Natural killer cell treated with Interleukin-12 subunit alpha and Interleukin-12 subunit beta and Interleukin-15 and Interleukin-18, amount 100 ng/mL, for 72 hours (primary cell): ENCODE measurements at places on chromosomes 7 and 10.

DNA sequence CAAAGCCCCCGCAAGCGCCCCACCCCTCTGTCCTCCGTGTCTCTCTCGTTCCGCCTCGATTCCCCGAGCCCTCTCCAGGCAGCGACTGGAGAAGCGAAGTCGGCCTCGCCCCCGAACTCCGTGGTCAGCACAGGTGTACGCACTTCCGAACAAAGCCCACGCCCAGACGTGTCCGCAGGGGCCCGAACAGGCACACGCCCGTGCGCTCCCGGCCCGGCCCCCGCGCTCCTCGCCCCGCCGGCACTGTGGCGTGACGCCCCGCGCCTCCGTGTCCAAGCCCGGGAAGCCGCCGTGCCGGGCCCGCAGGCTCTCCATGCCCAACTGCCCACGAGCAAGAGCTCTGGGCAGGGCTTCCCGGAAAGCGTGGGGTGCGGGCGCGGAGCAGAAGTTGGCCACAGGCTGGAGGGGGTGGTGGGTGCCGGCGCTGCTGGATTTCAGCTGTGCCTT is 662 bp downstream of the NRCAM start:
- no peak for DNase-seq

GRCh38 chr10:73874267-73875138 is at the start of gene CAMK2G:
TSS of gene CAMK2G (minus strand) at chr10:73874555. CDS start at chr10:73874461, 94 bp downstream.
- DNase-seq, result peak; percentile 86

GRCh38 chr10:33570495-33570894 is 236.0 kb upstream of the NRP1 start:
- DNase-seq, result no peak

DNA sequence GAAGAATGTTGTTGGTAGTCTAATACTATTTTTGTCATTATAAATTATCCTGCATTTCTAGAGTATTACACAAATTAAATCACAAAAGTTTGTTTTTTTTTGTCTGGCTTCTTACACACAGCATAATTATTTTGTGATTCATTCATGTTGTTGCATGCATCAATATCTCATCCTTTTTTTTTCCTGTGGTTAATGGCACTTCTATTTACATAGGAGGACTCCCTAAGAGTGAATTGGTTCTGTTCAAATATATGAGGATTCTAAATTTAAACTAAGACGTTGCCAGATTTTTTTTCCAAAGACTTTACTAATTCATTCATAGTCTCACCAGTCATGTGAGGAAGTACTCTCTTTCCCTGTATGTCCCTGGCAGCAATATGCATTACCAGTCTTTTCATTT is 303.3 kb downstream of the GPR37 start:
- no peak for DNase-seq

DNA sequence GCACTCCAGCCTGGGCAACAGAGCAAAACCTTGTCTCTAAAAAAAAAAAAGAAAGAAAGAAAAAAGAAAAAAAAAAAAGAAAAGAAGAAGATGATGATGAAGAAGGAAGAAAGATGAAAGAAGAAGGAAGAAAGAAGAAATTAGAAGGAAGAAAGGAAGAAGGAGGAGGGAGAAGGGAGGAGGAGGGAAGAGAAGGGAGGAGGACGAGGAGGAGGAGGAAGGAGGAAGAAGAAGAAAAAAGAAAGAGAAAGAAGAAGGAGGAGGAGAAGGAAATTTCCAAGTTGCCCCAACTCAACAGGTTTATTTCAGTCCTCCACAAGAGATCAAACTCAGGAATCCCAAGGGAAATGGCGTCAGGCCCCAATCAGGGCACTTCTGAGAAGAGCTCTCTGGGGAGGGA is 115.7 kb downstream of the ABLIM1 start:
- no peak for DNase-seq

DNA sequence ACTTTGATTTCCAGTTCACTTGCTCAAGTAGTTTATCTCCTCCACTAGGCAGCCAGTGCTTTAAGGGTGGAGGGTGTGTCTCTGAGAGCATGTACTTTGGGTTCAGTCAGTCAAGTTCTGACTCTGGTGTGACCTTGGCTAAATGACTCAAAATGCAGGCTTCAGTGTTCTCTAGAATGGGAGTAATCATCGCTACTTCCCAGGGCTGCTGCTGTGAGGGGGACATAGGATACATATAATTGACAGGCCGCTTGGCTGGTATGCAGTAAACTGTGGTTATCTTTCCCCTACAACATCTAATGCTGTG is 3.5 kb downstream of the PTPRE start:
- DNase-seq, result no peak

DNA sequence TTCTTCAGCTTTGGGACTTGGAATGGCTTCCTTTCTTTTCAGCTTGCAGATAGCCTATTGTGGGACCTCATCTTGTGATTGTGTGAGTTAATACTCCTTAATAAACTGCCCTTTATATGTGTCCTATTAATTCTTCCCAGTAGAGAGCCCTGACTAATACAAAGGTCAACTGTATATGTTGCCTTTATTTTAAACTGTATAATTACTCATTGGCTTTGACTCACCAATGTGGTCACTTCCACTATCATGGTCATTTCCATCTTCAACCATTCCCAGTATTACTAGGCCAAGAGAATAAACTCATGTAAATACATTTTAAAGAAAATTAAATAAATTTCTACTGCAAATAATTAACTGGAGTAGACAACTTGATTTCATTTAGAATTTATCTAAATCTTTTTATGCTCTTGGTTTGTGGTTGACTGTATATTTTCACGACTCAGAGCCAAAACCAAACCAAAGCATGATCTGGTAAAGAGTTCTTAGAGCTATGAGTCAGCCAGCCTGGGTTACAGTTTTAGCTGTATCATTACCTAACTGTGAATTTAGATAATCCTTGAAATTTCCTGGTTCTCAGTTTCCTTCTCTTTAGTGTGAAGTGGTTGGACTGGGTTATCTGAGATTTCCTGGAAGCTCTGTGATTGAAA is 188.4 kb downstream of the PPP1R3A start:
- DNase-seq, result no peak

- DNase-seq, result no peak
These were observed 84.5 kb upstream of the RET start for GRCh38 chr10:42992156-42992956.

- no peak for DNase-seq
These were observed 194.7 kb upstream of the BMPER start for GRCh38 chr7:33710608-33711007.

DNA sequence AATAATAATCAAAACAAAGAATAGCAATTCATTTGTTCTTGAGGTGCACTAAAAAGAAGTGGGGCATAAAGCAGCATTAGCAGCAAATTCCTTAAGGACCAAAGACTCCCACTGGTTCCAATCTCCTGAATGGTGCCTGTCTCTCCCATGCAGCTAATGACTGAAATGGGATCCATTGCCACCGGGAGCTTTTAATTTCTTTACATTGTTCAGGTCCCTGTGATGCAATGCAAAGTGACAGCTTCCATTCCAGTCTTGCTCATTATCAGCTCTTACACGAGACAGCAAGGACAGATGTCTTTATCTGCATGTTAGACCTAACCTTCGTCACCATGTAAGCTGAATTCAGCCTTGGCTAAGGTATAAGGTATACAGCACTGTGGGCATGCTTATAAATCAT is 148.1 kb downstream of the POU6F2 start:
- DNase-seq, result no peak
